ENCODE measurements at places on chromosomes 16 and 17.
A peak's percentile ranks its signal among the peaks of the same experiment; 100 is the strongest.

DNA sequence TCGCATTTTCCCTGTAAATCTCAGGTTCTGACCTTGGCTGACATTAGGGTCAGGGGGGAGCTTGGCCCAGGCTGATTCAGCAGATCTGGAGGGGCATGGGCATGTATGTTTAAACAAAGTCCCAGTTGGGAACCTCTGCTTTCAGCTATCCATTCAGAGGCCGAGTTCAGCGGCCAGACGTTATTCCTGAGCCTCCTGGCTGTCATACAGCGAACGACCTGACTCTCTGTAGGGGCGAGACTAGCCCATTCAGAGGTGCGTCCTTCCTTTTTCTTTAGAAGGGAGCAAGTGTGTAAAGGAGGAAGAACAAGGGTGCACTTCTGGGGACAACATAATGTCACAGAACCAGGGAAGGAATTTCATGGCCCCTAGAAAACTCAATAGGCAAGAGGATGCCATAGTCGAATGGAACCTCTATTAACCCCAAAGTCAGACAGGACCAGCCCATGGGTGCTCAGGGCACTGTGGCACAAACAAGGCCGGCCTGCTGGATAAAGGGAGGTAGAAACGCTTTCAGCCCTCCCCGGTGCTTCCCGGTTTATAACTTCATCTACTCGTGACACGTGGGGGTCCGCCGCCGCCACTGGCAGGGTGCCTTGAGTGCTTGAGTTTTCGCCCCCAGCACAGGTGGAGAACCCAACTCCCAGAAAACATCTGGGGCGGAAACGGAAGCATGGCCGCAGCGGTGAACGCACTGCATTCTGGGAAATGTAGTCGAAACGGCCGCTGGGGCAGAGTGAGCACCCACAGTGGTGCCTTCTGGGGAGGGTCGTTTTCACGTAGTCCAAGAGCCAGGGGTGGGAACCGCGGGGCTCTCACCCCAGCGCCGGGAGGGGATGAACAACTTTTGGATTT, 33.2 kb upstream of the PLCG2 start:
- peak; percentile 91 for DNase-seq

DNA sequence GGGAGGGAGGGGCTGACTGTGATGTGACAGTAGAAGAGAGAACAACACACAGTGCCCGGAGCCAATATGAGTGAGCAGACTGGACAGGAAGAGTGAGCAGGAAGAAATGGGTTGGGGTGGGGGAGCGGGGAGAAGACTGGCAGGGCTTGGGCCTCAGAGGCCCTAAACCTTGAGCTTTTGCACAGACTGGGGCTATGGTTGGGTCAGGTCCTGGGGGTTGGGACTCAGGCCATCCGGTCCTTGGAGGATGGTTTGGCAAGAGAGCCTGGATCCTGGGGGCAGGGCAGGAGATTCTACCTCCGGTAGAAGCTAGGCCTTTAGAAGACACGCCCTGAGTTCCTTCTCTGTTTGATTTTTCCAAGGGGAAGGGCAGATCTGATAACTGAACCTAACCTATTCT, 1.1 kb downstream of the CAMTA2 start:
- no peak for DNase-seq

DNA sequence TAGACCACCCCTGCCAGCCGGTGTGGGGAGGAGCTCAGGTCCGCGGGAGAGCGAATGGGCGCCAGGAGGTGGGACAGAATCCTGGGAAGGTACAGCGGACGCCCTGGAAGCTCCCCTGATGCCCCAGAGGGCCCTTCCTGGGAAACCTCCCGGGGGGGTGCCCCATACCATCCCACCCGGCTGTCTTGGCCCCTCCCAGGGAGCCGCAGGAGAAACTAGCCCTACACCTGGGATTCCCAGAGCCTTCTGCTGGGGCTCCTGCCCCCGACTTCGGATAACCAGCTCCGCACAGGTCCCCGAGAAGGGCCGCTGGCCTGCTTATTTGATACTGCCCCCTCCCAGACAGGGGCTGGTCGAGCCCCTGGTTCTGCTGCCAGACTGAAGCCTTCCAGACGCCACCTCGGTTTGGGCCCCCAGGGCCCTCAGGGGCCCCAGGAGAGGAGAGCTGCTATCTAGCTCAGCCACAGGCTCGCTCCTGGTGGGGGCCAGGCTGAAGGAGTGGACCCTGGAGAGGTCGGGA, 3.0 kb upstream of the CBX4 start:
- no peak for DNase-seq

DNA sequence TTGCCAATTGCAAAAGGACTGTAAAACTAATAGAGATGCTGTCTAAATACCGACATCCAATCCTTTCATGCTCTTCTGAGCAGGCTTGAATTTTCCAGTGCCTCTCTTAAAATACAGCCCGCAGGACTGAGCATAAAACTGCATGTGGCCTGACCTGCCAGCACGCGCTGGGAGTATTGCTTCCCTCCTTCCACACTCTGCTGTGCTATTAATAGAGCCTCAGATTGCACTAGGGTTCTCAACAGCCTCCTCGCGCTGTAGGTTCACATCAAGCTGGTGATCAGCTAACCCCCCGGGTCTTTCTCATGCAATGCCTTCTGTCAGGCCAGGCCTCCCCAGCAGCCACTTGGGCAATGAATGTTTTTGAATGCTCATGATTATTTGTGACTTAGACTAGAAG, 14.2 kb upstream of the MSI2 start:
- DNase-seq: no peak

- DNase-seq: peak; percentile 87
Observed at GRCh38 chr17:27532269-27533263, 76.3 kb downstream of the KSR1 start.

DNA sequence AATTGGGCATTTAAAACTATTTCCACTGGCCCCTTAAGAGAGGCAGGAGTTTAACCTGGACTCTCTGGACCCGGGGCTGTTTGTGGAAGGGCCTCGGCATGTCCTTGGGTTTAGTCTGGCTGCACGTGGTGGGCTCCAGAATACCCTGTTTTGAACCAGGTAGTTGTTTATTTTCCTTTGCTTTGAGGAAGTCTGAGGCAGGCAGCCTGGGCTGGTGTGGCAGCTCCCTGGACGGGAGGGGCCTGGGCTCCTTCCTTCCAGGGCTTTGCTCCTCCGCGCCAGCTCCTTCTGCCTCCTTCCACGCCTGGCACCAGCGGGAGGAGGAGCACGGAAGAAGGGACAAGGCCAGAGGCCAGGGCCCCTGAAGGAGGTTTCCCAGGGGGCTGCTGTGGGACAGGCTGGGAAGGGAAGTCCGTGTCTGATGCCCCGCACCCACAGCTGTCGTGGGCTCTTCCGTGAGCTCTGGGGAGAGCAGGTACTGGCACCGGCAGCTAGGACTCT, 15.5 kb downstream of the BANP start:
- DNase-seq: peak; percentile 83

- no peak for DNase-seq
Observed at GRCh38 chr17:39177256-39177655, 11.3 kb upstream of the ARL5C start.

GRCh38 chr17:31413874-31414549, 22.5 kb downstream of the RAB11FIP4 start:
- DNase-seq: no peak

DNA sequence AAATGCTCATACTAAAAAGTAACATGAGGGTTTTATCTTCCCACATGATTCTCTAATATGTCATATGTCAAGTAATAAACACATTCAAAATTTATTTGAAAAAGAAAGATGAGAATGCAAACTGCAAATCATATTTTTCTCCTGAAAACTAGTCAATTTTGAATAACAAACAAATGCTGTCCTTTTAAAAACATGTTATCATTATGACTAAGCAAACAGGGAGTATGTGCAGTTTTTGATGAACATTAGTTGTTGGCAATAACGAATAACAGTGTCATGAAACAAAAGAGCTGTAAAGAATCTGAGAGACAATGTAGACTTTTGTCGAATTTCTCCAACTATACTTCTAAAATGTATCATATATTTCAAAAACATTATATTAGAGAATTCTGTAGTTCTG, 34.8 kb downstream of the RPGRIP1L start:
- no peak for DNase-seq

DNA sequence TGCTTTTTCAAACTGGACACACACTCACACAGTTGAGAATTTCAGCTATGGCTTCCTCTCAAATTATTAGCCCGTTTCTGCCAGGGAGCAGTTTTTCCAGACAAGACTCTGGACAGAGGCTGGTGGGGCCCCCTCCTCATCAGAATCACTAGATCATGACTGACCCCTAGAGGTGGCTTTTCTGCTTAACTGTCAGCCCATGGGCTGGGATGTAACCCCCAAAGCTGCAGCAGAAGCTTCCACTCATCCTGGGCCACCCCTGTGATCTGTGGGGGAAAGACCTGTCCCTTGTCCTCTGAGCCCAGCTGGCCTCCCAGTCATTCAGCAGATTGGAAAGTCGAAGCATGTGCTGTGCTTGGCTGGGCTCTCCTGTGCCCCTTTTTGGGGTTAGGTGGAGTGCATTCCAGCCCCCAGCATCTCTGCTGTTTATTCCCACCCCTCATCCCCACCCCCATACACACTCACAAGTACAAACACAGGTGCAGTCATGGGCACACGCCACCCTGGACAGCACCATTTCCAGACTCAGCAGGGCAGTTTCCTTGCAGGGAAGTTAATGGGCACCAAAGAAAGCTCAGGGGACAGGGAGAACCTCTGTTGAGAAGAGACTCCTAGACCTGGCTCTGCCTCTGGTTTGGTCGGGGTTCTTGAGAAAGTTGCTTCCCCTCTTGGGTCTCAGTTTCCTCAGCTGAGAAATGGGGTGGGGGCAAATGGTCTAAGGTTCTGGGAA, 77.6 kb upstream of the RBL2 start:
- no peak for DNase-seq

DNA sequence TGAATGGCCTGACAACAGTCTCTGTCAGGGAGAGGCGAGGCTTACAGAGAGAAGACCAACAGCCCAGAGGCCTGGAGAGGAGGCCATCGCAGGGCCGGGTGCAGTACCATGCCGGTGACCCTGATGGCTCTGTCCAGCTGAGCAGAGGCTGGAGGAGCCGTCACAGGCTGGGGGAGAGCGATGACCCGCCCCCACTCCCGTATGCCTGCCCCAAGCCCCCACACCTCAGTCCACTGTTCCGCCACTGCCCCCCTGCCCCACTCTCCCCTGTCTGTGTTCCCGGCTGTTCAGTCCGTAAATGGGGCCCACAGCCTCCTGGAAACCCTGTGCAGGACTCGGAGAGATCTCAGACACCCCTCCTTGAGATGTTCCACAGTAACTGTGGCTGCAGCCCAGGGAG, 12.8 kb upstream of the FAM83G start:
- no peak for DNase-seq

DNA sequence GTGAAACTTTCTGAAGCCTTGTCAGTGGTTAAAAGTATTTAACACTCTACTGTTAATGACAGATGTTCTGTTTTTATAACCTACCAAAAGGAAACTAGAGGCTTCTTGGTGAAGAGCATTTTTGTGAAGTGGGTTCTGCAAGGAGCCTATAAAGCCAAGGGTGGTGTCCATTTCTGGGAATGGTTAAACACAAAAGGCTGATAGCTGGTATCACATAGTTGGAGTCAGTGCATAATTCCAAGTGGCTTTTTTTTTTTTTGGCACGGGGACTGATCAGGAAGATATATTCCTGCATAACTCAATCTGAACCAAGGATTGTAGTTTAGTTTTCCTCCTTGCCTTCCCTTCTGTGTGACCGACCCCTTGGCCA, 27.6 kb upstream of the KPNB1 start:
- DNase-seq: no peak

- no peak for DNase-seq
Observed at GRCh38 chr16:11691771-11692170, 23.5 kb downstream of the SNN start.

DNA sequence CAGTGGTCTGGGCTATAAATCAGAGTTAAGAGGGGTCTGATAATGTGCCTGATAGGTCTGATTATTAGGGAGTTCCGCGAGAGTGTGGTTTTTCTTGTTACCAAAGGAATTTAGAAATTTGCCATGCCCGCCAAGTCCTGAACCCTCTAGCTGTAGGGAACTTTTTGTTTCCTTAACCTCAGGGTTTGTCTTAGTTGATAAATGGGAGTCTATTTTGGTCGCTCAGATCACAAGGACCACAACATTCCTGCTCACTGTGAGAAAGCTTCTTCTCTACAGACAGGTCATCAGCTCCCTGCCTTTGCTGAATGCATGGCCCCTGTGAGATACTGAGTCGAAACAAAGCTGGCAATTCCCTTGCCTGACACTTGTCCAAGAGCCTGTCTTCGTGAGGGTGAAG, 497.8 kb downstream of the HS3ST4 start:
- DNase-seq: no peak

- DNase-seq: no peak
Observed at GRCh38 chr16:65681406-65681805, 559.5 kb upstream of the CDH11 start.

- DNase-seq: no peak
Observed at GRCh38 chr16:74626741-74627416, 20.0 kb upstream of the GLG1 start.

GRCh38 chr17:68029512-68030215, 5.9 kb upstream of the KPNA2 start:
- no peak for DNase-seq

DNA sequence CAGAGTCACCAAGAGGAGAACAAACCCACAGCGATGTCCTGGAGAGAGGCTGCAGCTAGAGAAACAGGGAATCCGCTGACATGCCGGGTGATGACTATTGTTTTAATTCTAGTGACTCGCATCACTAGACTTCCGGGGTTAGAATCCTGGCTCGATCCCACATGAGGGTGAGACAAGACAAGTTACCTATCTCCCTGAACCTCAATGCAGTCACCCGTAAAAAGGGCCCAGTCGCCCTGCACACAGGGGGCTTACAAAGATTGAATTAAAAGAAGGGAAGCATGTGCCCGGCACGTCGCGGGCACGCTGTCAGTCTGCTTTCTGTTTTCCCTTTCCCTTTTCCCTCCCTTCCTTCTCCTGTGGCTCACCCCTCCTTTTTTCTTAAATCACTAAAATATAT, 212.9 kb upstream of the FOXF1 start:
- DNase-seq: no peak

GRCh38 chr17:69908626-69909368, 166.2 kb upstream of the KCNJ16 start:
- DNase-seq: no peak

- no peak for DNase-seq
Observed at GRCh38 chr16:79309606-79310005, 290.9 kb downstream of the MAF start.

DNA sequence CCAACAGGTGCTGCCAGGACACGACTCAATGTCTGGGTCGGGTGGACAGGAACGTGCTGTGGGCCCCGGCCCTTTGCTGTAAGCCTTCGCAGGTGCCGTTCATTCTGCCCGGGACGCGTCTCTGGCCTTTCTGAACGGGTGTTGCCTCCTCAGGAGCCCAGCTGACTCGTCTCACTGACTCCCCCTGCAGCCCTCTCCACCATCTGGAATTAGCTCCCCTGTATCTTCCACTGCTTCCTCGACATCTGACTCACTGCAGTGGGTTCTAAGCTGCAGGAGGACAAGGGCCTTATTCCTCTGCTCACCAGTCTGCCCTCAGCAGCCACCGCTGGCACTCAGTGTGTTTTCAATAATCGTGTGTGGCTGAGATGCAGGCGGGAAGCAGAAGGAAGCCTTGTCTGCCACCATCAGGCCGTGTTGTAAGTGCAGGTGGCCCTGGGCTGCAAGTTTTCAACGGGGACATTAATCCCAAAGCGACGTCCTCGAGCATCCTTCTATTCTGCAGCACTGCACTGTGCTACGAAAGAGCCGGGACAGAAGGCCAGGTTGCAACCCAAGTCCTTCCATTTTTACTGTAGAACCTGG, 256.2 kb downstream of the FOXL1 start:
- no peak for DNase-seq

Data from left lung (tissue), 14 donors.